Mucosa of gallbladder (tissue), 1 donor: ENCODE measurements at places on chromosomes 16 and 17. TPM values are rescaled to one million over a fixed set of nuclear protein-coding genes. Genes with fewer than 3 reads are reported as not detected.

DNA sequence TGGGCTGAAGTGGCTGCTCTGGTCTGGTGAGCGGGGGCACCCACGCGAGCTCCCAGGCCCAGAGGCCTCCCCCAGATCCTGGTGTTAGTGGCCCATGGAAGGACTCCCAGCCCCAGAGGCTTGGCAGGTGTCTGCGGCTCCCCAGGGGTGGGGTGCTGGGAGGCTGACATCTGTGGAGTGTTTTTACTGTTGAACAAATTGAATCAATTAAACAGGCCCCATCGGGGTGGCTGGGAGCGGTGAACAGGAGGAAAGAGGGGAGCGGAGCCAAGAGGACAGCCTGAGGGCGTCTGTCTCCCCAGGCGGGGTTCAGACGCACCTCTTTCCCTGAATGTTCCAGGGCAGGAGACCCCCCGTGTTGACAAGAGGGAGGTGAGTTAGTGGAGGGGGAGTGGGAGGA is 29.9 kb downstream of the ACTG1 start:
- DNase-seq: no peak

- DNase-seq: no peak
These were observed 60.3 kb downstream of the AKAP1 start for GRCh38 chr17:57145347-57145746.

DNA sequence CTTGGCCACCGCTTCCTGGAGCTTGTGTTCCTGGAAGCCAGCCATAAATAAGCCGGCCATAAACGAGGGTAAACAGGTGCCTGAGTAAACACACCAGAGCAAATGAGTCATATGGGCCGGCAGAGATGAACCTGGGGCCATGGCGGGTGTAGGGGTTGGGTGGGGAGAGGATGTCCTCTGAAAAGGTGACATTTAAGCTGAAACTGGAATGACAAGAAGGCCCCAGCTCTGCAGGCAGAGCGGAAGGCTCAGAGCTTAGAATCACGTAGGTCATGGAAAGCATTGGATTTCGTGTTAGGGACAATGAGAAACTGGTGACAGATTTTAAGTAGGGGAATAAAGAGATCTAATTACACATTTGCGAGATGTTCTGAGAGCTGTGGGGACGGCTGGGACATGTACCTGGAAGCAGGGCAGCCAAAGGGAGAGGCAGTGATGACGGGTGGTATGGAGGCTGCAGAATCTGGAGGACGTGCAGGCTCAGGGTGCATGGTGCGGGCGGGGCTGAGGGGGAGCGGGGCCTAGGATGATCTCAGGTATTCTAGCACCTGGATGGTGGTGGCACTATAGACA is 8.1 kb upstream of the DNASE1 start:
- DNase-seq: peak; percentile 71

DNA sequence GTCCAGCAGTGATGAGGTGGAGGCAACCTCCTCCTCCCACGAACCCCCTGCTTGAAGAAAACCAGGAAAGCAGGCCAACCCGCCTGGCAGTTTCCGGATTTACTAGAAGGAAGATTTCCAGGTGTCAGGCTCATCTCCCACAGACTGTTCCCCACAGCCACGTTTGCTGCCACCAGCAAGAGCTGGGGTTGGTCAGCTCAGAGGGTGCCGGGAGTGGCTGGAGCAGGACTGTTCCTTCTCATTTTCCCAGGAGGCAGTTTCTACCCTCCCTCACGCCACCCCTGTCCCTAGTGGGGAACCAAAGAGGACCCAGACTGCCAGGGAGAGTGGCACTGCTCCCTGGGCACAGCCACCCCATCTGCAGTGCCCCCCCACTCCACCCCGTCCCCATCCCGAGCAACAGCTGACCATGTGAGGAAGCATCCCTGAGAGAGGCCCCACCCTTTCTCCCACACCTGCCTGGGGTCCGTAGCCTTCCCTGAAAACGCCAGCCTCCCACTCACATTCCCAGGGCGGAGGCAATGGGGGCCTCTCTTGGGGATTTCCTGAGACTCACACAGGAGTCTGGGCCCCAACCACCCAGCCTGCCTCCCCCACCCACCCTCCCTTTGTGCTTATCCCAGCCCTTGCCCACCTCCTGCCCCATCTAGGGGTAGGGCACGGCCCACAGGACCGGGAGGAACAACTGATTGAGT is 5.9 kb downstream of the KRT17 start:
- DNase-seq: no peak

INCA1 gene
- 1.4 TPM for total RNA-seq

DNA sequence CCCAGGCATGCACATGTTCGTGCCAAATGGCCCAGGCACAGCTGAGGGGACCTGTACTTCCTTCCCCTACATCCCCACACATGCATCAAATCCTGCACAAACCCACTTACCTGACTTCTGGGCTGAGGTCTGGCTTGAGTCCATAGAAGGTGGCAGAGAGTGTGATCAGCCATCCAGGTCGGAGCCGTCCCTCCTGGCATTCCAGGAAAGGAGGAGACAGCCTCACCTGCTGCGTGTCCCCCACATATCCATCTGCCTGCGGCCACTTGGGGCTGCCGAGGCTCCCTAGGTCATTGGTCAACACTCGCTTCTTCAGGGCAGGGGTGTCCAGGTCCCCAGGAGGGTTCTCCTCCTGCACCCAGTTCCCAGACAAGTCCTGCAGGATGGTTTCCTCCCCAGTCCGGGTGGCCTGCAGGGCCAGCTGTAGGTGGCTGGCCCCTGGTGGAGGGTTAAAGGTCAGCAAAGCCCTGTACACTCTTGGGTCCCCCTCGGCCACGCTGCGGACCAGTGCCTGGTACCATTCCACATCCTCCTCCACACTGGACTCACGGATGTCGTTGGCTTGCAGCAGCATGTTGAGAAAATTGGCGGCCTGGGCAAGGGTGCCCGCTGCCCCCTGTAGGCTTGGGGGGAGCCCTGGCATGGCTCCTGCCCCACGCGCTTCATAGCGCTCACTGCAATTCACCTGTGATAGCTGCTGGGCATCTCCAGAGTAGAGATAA is 709 bp downstream of the GPR179 start:
- no peak for DNase-seq

UTS2R gene
- total RNA-seq: not detected

GRCh38 chr16:69017036-69017783 is 88.2 kb upstream of the HAS3 start:
- no peak for DNase-seq

DNA sequence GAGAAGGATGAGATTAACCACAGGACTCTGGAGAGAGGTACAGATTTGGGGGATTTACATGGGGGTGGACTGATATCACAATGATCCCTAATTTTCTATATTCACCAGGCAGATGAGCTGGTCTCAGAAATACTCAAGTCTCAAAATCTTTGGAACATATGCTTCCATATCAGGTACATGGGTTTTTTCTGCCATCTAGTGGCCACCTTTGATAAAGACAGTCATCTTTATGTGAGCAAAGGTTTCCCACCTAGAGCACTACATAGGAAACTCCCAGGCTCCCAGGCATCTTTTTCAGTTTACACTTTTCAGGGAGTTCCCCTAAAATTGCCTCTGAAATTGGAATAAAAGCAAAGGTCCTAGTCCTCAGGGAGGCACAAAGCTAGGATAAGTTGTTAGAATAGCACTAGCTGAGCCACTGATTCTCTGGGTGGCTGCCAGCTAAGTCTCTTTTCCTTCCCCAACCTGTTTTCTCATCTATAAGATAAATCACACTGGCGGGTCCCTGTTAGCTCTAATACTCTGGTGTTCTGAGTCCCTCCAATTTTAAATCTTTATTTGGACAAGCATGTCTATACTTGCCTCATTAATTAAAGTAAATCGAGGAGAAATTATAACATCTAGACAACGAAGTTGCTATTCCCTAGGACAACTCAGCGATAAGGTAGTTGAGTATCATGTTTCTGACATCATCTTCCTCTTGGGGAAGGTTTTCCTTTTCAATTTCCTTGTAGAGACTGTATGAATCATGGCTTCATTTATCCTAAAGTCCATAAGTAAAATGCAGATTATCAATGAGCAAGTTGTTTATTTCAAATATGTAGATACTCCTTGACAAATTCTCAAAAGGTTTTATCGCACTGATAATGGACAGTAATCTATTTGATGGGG is 19.0 kb upstream of the MON1B start:
- peak; percentile 52 for DNase-seq

DNA sequence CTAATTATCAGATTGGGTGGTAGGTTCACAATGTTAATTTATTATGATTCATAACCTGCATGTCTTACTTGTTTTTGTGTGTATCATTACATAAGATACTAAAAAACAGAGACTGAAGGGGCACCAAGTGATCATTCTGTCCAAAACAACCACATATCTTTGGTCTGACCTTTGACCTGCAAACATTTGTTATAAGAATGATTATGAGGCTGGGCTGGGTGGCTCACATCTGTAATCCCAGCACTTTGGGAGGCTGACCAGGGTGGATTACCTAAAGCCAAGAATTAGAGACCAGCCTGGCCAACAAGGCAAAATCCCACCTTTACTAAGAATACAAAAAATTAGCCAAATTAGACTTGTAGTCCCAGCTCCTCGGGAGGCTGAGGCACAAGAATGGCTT is 116.4 kb downstream of the SPAG9 start:
- no peak for DNase-seq

KCNG4 gene
- total RNA-seq: not detected
